ENCODE measurements at places on chromosomes 3 and 15.

- DNase-seq = no peak
Measured at GRCh38 chr15:89305395-89305794, 29.2 kb downstream of the POLG start.

- no peak for DNase-seq
Measured at GRCh38 chr3:184377374-184377773, 633 bp downstream of the THPO start.

DNA sequence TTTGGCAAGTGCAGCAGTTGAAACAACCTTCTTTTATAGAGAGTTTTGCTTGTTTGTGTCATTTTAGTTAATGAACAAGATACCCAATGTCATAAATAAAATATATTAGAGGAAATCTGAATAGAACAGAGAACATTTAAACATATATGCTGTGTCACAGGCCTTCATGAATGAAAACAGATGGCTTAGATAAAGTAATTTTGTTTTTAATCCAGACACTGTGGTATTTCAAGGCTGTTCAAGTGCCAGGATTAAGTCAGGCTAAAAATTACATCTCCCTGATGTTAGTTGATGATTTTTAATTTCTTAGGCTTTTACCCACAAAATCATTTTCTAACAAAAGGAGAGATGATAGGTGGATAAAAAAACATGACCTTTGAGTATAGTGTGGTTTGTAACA is 4.9 kb upstream of the ACKR4 start:
- no peak for DNase-seq

- peak; percentile 93 for DNase-seq
Measured at GRCh38 chr3:185764163-185764979, 60.5 kb downstream of the IGF2BP2 start.

- no peak for DNase-seq
Measured at GRCh38 chr3:148975696-148976095, 15.6 kb upstream of the GYG1 start.

GRCh38 chr15:62109982-62110851 is 43.4 kb downstream of the C2CD4A start:
- no peak for DNase-seq

GRCh38 chr3:104080088-104080626 is 1286.6 kb upstream of the ALCAM start:
- DNase-seq = no peak

DNA sequence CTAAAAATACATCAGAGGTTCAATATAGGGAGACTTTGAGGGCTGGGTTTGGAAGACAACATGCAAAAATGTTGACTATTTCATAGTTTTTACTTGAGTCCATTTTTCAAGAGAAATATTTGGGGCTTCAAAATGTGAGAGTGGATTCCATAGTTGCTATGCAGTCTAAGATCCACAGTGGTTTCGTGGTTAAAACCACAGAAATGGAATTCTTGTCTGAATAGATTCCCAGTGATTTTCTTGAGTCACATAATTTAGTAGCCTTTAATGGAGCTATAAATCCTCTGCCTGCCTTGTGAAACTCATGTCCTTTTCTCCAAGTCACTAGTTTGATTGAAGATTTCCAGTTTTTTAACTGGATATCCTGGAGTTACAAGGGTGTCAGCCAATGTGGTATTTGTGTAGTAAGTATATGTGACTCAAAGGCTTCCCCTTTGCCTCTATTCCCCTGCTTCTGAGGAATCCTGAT is 94.7 kb upstream of the RBMS3 start:
- DNase-seq = peak; percentile 63

GRCh38 chr3:153852355-153852754 is 268.8 kb upstream of the ARHGEF26 start:
- DNase-seq = no peak

GRCh38 chr15:27328186-27328585 is 357.2 kb downstream of the GABRG3 start:
- DNase-seq = no peak

DNA sequence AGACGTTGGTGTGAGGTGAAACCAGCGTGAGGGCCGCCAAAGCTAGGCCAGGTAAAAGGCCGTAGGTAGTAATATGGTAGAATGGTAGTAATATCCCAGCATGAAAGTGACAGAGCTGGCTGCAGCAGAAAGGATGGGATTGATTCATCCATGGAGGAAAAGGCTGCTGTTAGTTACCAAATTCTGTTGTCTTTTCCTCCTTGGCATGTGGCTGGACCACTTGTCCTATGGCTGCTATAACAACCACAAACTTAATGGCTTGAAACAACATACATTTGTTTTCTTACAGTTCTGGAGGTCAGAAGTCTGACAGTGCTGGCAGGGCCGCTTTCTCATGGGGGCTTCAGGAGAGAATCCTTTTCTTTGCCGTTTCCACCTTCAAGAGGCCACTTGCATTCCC is 47.8 kb upstream of the CHST2 start:
- no peak for DNase-seq

GRCh38 chr15:48096355-48096786 is 24.4 kb upstream of the SLC24A5 start:
- DNase-seq = no peak

DNA sequence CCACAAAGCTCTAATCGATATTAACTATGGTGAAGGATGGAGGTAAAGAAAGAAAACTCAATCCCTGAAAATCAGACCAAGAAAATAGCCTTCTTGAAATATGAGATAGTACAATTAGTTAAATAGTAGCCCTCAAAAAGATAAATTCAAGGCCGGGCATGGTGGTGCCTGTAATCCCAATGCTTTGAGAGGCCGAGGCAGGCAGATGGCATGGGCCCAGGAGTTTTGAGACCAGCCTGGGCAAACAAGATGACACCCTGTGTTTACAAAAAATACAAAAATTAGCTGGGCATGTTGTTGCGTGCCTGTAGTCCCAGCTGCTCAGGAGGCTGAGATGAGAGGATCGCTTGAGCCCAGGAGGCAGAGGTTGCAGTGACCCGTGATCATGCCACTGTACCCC is 31.6 kb upstream of the CEP152 start:
- DNase-seq = no peak

GRCh38 chr15:80550219-80550907 is 144.7 kb upstream of the ABHD17C start:
- no peak for DNase-seq

- DNase-seq = peak; percentile 68
Measured at GRCh38 chr15:79160211-79160610, 69.6 kb upstream of the RASGRF1 start.

All from SK-MEL-5 (cell line).